ENCODE measurements at places on chromosomes 13 and 19.

GRCh38 chr13:108760129-108760528 lies 130.7 kb downstream of the MYO16 start:
- DNase-seq = no peak

DNA sequence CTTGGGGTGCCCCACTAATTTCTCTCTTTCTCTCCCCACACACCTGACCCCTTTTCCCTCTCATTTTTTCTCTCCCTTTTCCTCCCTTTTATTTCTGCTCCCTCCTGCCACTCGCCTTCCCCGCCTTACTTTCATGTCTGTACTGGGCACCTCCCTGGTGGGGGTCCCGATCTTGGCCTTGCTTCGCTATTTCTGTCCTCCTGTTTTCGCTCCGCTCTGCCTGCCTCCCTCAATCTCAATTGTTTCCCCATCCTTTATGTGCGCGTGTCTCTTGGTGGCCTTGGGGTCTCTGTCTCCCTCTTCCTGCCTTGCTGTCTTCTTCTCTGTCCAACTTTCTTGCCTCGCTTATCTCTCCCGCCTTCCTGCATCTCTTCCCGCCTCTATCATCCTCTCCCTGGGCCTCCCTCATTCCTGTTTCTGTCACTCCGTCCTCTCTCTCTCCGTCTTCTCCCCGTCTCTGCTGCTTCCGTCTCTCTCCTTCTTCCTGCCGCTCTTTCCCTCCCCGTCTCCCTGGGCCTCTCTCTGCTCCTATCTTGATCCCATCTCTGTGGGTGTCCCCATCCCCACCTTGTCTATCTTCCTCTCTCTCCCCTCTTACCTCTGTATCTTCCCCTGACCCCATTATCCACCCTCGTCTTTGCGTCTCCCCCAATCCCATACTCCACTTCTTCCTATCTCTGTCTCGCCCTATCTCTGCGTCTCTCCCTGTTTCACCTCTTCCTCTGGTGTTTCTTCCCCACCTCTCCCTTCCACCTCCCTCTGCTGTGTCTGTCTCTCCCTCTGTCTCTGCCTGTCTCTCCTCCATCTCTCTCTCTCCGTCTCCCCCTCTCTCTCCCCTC lies 4.0 kb downstream of the GRIN2D start:
- no peak for DNase-seq

DNA sequence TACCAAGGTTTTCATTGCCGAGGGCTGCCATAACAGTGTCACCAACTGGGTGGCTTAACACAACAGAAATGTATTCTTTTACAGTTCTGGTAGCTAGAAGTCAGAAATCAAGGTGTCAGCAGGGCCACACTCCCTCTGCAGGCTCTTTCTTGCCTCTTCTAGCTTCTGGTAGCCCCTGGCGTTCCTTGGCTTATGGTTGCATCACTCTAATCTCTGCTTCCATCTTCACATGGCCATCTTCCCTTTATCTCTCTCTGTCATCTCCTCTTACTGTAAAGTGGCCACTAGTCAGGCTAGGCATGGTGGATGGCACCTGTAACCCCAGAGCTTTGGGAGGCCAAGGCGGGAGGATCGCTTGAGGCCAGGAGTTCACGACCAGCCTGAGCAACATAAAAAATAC lies 38.0 kb upstream of the MRI1 start:
- no peak for DNase-seq

DNA sequence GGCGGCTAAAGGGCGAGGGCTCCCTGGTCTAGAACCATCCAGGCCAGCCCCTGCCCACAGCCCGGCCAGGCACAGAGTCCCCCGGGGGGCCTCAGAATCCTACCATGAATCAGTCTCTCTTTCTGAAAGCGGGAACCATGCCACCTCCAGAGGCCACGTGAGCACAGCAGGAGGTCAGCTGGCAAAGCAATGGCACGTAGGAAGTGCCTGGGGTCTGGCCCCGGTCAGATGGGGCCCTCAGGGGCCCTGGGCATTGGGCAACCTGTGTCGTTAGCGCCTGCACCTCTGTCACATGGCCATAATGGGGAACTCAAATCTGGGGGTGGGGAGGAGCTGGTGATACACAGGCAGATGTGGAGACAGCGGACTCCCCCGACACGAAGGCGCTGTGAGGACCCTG lies 8.8 kb downstream of the MFSD12 start:
- DNase-seq = no peak

- DNase-seq = no peak
These were observed 5.7 kb downstream of the TMEM259 start for GRCh38 chr19:1015061-1015781.

DNA sequence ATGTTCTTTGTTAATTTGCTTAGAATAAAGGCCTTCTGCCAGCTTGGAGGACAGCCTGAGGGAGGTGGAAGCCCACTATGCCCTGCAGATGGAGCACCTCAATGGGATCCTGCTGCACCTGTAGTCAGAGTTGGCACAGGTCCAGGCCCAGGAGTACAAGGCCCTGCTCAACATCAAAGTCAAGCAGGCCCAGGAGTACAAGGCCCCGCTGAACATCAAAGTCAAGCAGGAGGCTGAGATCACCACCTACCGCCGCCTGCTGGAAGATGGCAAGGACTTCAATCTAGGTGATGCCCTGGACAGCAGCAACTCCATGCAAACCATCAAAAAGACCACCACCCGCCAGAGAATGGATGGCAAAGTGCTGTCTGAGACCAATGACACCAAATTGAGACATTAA lies 41.7 kb downstream of the ZNF85 start:
- DNase-seq = no peak

DNA sequence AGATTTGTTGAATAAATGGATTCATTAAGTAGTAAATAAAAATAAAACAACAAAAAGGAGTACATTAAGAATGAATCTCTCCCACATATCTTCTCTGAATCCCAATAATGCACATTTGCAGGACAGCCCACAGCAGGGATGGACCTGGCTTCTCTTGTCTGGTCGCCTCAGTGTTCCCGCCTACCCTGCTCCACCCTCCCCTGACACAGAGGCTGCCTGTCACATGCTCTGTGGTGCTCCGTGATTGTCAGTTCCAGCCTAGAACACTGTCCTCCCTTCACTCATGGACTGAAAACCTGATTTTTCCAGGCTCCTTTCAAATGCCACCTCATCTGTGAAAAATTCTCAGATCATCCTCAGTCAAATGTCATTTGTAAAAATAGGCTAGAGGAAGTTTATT lies 94.5 kb upstream of the GPR12 start:
- no peak for DNase-seq

GRCh38 chr19:534088-534487 lies 2.5 kb downstream of the CDC34 start:
- DNase-seq = no peak

DNA sequence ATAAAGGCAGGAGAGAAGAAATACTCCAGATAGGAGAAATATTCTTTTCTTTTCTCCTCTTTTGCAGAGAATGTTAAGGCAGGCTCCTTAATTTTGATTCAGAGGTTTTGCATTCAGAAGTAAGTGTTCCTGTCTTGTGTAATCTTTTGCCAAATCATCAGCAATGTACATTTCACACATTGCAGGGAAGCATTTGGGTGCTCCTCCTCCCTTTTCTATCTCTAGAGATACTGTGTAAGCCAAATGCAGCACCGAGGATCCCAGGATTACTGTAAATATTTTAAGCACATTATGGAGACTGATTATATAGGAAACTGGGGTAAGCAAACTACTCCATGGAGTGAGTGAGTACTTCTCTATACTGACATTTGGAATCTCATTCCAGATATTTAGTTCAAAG lies 7.2 kb downstream of the ATP8A2 start:
- DNase-seq = no peak

DNA sequence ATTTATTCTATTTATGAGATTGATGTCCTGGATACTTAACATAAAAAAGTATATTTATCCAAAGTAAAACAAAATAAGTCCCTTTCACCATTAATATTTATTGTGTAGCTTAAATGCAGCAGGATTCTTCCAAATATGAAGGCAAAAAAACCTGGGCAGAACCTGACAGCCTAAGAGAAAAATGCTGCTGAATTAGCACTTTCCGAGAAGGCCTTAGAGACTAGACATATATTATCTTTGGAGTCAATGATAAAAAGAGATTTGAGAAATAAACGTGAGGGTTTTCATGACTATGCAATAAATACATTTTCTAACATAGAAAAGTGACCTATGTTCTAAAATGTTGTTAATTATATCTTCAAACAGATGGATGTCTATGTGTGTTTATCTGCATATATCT lies 566.9 kb downstream of the PCDH9 start:
- no peak for DNase-seq

- DNase-seq = no peak
These were observed 77.6 kb downstream of the KDM4B start for GRCh38 chr19:5046339-5047039.

GRCh38 chr19:38287604-38288003 lies 16.4 kb upstream of the C19orf33 start:
- no peak for DNase-seq

DNA sequence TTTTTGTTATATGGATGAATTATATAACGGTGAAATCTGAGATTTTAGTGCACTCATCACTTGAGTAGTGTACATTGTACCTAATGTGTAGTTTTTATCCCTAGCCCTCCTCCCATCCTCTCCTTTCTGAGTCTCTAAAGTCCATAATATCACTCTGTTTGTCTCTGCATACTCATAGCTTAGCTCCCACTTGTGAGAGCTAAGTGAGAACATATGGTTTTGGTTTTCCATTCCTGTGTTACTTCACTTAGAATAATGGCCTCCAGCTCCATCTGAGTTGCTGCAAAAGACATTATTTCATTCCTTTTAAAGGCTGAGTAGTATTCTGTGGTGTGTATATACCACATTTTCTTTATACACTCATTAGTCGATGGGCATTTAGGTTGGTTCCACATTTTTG lies 94.0 kb downstream of the SLC10A2 start:
- DNase-seq = no peak

- DNase-seq = no peak
These were observed 14.0 kb upstream of the RAB20 start for GRCh38 chr13:110575322-110576069.

DNA sequence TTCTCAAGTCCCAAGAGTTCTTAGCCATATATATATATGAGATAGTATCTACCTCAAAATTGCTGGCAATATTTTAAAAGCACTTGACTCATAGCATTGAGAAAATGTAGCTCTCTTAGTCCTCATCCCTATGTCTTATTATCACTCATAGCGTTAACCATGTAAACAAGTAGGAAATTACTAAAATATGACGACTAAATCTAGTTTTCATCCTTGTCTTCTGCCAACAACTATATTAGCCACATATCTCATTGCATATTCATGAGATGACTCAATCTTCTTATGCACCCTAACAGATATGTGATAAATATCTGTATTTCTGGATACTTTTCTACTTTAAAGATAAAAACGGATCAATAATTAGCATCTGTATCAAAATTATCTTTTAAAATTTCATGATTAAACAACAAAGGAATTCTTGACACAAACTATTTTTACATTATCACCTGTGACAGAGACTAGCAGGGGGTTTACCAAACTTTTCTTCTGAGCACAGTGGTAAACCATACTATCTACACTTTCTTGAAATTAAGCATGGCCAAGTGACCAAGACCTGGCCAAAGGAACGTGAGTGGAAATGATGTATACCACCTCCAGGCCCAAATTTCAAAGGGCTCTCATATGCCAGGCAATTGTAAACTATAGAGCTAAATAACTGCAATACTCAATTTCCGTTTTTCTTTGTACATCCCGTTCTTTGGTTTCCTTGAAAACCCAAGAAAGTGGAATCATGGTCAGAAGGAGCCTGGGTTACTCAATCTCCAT lies 45.7 kb downstream of the ZC3H13 start:
- no peak for DNase-seq

- no peak for DNase-seq
These were observed 949 bp downstream of the SERTAD1 start for GRCh38 chr19:40424637-40425449.

- no peak for DNase-seq
These were observed 8.0 kb upstream of the POU2F2 start for GRCh38 chr19:42140125-42140754.

DNA sequence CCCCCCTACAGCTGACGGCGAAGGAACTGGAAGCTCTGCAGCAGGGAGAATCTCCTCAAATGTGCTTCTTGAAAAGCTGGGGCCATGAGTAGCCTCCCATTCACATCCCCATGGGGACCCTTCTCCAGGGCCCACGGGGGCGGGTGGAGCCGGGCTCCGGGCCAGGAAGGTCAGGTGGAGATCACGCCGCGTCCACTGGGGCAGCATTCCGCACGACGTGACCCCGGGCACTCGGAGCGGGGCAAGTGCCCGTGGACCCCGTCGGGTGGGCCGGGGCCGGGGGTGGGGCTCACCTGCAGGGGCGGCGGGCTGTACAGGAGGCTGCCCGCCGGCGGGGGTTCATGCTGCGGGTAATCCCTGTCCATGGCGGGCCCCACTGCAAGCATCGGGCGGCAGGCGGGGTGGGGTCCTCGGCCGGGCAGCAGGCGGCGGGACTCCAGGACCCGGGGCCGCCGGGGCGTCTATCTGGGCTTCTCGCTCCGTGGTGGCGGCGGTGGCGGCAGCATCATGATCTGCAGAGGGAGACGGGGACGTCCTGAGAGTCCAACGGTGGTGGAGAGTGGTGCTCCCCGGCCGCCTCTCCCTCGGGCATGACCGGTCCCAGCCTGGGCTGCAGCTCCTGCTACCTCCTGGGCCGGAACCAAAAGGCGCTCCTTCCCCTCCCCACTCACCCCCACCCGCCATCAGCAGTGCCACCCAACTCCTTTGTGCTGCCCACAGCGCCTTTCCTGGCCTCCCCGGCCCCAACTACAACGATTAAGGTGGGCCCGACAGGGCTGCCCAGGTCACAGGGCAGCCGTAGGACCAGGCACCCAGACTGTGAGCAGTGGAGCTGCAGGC lies 20.0 kb downstream of the SBNO2 start:
- DNase-seq = no peak

DNA sequence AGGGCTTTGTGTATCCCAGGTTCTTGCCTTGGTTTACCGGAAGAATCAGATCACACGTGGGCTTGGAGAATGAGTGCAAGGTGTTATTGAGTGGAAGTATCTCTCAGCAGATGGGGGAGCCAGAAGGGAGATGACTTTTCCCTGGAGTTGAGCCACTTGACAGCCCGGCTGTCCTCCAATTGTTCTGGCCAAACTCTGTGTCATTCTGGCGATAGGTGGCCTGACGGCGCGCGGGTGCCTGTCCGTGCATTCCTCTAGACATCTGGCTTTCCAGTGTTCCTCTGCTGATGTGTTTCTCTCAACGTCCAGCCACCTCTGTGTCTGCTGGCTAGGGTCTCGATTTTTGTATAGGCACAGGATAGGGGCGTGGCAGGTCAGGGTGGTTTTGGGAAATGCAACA lies 181.9 kb downstream of the SHISA2 start:
- DNase-seq = no peak

GRCh38 chr19:56995303-56995702 lies 124.5 kb upstream of the USP29 start:
- no peak for DNase-seq

Measured in stimulated activated CD4-positive, alpha-beta T cell treated with anti-CD3 and anti-CD28 coated beads, Interleukin-2, amount 100 ng/mL, for 48 hours (primary cell).